ENCODE measurements at places on chromosomes 16 and 17.
A peak's percentile ranks its signal among the peaks of the same experiment; 100 is the strongest.

GRCh38 chr16:56841233-56841632 is 23.8 kb upstream of the SLC12A3 start:
- no peak for DNase-seq

DNA sequence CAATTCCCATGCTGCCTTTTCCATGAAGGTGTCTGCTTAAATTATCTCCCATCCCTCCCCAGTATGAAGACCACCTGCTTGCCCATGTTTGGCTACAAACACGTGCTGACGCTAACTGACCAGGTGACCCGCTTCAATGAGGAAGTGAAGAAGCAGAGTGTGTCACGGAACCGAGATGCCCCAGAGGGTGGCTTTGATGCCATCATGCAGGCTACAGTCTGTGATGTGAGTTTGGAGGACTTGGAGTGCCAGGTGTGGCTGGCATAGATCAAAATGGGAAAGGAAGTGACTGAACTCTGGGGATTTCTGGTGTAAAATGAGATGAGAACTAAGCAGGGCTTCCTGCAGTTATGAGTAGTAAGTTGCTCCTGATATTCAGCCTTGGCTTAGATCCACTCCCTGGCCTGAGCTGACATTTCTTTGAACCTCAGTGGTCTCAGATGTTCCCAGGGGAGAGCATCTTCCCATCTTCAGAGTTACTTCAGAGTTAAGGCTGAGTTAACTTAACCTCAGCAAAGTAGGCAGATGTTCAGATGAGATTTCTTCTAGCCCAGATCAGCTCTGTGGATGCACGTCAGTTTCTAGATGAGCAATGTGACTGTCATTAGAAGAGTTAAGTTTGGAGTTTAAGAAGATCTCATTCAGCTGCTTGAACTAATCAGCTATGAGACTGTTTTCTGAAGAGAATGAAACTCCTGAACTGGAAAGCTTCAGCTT is 32.7 kb downstream of the ITGB3 start:
- no peak for DNase-seq

- DNase-seq: no peak
Observed at GRCh38 chr17:5562661-5563360, 21.5 kb downstream of the NLRP1 start.

- no peak for DNase-seq
Observed at GRCh38 chr17:17402558-17402957, 74.2 kb upstream of the MED9 start.

DNA sequence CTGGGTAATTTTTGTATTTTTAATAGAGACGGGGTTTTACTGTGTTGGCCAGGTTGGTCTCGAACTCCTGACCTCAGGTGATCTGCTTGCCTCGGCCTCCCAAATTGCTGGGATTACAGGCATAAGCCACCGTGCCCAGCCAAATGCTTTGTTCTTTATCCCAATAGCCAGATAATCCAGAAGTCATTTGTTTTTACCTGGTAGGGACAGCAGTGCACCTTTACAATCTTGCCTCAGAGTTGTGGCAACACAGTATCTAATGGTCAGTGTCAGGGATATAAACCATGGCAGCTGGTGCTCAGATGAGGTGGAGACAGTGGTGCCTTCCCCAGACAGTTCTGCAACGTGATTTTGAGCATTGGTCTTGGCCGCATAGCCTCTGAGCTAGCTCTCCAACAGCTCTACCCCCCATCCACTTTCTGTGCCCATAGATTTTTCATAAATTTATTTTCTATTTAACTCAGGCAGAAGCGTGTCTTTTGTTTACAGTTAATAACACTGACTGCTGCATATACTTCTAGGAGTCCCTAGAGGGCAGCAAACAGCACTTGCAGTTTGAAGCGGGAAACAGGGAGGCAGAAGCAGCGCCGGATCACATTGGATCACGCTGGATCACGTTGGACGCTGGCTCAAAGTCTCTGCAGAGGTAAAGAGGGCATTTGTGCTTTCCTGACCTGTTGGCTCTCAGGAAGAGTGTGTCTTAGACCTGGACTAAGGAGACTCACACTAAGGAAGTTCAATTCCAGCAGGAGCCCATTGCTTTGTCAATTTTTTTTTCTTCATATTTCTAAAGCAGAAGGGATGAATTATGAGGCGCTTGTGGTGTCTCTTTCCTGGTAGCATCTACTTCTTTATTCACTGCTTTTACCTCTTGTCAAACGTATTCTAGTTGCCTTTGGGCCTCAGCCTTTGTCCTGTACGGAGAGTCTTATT is 5.1 kb upstream of the GGT6 start:
- DNase-seq: peak; percentile 78

- DNase-seq: no peak
Observed at GRCh38 chr17:42138749-42139492, 15.9 kb downstream of the RAB5C start.

GRCh38 chr17:73932216-73932749 is 271.2 kb upstream of the RPL38 start:
- no peak for DNase-seq

DNA sequence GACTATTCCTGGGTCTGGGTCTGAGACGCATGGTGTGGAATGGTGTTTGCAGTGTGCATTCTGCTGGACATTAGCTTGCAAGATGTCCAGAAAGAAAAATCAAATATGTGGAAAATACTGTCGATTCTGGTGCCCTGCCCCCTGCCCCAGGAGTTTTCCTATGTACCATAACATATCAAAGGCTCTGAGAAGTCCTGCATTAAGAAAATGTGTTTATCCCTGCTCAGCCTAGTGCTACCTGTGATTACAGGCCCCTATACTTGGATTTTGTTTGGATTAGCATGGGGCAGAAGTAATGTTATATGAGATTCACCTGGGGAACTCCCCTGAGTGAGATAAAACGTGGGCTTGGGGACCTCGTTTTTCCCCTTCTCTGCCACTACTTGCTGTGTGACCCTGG is 325.0 kb downstream of the CBLN1 start:
- no peak for DNase-seq

GRCh38 chr17:37488009-37488604 is 1.6 kb upstream of the DUSP14 start:
- peak; percentile 23 for DNase-seq
